Tibial artery (tissue), 4 donors: ENCODE measurements at places on chromosomes 6 and 20.

DNA sequence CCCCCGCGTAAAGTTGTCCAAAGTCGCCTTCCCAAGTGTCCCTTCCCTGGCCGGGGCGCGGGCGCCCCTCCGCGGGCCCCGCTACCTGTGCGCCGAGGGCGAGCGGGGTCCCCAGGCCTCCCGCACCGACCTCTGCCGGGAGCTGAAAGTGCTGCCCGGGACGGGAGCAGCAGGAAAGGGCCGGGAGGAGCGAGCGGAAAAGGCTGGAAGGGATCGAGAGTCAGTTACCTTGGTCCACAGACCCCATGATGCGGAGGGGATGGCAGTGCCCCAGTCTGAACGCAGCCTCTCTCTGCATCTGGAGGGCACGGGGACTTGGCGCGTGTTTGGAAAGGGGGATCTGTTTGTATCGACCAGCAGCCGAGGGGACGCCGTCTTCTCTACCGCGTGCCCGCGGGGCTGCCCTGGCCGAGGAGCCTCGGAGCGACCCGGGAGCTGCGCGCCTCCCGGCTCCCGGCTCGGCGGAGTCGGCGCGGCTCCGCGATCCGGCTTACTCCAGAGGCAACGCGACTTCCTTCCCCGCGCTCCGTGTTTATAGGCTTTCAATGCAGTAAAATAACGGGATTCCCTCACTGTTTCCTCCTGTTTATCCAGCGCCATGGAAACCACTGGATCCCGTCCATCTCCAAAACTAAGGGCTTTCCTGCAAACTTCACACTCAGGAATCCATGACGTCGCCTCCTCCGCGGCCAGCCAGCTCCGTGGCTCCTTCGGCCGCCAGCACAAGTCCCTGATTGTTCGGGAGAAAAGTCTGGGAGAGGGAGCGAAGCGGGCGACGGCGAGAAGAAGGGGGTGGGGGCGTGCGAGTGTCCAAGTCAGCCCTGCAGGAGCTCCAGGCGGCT is 20.0 kb upstream of the NFATC2 start:
- DNase-seq = peak; percentile 91

- DNase-seq = no peak
Measured at GRCh38 chr6:70531133-70531532, 35.6 kb upstream of the SDHAF4 start.

GRCh38 chr6:12748411-12748810 is 31.8 kb downstream of the PHACTR1 start:
- DNase-seq = no peak

GRCh38 chr6:153942361-153942760 is 96.7 kb upstream of the OPRM1 start:
- no peak for DNase-seq

DNA sequence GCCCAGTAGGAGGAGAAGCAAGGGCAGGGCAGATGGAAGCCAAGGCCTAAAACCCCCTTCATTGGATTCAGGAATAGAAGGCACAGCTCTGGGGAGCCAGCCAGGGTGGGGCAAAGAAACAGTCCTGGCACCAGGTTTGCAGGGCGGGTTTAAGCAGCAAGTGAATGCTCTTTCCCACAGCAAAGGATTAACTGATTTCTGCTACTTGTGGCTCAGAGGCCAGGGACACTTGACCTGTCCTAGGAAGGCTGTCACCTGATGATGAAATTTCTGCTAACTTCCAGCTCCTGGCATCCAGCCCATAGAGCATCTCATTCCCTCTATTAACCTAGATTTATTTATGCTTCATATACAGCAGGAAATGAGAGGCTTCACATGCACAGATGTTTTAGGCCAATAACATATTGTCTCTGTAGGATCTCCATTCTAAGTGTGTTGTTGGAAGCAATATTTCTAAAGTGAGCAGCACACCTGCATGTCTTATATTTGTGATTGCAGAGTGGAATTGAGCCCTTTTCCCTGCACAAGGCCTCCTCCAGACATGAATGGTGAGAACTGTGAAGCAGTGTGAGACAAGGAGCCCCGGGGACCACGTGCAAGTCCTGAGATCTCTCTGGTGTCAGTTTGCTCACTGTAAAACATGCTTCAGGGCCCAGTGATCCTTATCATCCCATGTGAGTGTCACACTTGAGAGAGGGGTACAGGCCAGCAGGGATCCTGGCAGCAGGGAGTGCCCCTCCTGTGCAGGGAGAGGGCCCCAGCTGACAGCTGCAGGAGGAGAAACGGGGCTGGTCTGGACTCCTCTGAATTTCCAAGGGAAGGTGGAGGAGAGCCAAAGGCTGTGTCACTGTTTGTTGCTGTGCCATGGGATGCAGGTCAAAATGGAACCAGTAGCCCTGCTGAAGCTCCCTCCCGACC is 41.1 kb upstream of the CST5 start:
- no peak for DNase-seq

DNA sequence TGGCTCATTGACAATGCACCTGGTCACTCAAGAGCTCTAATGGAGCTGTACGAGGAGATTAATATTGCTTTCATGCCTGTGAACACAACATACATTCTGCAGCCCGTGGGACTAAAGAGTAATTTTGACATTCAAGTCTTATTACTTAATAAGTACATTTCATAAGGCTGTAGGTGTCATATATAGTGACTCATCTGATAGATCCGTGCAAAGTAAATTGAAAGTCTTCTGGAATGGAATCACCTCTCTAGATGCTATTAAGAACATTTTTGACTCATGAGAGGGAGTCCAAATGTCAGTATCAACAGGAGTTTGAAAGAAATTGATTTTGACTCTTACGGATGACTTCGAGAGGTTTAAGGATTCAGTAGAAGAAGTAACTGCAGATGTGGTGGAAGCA is 267.9 kb downstream of the CLVS2 start:
- DNase-seq = no peak

- peak; percentile 90 for DNase-seq
Measured at GRCh38 chr6:44247338-44248302, 719 bp downstream of the HSP90AB1 start.

DNA sequence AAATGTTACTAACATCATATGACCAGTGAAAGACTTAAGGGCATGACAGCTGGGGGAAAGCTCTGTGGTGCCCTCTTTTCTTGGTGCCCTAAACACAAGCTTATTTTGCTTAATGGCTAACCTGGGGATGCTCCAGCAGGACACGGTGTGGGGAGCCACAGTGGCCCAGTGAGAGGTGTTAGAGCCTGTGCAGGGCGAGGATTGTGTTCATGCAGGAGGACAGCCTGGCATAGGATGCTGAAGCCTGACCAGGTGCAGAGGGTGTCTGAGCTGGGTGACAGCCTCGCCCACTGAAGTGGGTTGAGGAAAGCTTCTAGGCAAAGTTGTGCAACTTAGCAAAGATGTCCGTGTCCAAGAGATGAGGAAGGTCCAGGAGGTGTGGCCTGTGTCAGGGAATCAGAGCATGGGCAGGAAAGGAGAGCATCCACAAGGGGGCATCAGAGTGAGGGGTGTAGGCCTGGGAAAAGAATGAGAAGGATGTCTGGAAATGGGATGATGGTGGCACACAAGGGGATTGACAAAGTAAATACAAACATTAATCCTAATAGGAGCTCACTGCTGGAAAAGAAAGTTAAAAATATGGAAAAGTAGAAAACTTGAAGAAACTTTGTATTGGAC is 33.9 kb downstream of the SLC17A4 start:
- DNase-seq = peak; percentile 68

- no peak for DNase-seq
Measured at GRCh38 chr6:156598071-156598854, 178.9 kb upstream of the ARID1B start.

GRCh38 chr6:162203287-162203686 is 524.3 kb downstream of the PRKN start:
- DNase-seq = no peak

DNA sequence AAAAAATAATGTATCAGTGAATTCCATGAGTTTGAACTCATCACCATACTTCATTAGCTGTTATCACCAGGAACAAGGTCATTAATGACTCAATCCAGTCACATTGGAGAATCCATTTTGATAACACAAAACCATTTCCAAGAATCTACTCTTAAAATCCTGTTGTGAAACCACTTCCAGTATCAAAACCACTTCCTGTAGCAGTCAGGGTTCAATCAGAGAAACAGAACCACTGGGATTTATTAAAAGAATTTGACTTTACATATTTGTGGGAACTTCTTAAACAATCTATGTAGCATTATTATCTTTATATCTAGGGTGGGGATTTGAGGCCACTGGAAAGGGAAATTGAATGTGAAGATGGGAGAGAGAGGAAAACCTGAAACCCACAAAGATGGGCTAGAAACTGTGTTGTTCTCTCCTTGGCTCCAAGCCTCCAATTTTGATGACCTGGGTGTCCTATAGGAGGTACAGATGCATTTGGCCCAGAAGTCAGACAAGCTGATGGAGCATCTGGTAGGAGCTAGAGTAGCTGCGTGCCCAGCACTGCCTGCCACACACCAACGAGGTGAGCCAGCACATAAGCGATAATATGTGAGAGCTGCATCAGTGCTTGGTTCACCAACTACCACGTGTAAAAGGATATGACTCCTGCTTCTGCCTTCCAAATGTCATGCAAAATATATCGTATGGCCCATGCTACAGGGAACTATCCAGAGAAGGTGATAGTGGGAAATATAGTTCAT is 117.0 kb downstream of the TMEM200A start:
- no peak for DNase-seq

DNA sequence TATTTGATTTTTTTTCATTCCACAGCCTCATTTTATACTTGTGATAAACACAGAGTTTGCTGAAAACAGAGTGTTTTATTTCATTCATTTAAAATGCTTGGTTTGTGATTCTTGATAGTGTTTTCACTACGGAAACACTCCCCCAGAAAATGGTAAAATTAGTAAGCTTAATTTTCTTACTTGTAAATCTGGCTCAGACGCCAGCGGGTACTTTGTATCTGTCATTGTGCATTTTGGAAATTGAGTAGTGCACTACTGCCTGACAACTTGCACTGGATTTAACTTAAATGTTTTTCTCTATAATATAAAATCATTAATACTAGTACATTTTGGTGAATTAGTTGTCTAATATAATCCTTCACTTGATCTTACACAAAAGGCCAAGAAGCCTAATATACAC is 37.0 kb upstream of the HINT3 start:
- DNase-seq = no peak

GRCh38 chr6:113464536-113464935 is 392.6 kb upstream of the MARCKS start:
- DNase-seq = no peak

DNA sequence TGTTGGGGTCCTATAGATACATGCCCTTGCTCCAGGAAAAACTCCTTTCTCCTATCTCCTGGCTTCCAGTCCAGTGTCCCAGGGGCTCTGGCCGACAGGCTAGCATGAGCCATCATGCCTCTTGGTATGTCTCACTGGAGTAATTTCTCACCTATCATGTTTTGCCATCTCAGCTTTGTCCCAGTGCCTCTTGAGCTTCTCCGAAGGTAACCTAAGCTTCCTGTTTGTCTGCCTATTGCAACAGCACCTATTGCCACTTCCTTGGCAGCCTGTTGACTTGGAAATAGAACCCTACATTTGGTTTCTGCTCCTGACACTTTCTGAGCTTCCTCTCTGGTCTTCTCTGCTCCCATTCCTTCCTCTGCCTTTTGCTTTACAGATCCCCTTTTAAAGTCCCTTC is 197.7 kb downstream of the KCNQ5 start:
- DNase-seq = no peak

GRCh38 chr20:63471717-63471980 is 806 bp downstream of the KCNQ2 start:
- DNase-seq = no peak

- DNase-seq = no peak
Measured at GRCh38 chr6:77034161-77034560, 429.1 kb downstream of the HTR1B start.

- DNase-seq = no peak
Measured at GRCh38 chr20:63314015-63314471, 21.1 kb downstream of the COL20A1 start.

DNA sequence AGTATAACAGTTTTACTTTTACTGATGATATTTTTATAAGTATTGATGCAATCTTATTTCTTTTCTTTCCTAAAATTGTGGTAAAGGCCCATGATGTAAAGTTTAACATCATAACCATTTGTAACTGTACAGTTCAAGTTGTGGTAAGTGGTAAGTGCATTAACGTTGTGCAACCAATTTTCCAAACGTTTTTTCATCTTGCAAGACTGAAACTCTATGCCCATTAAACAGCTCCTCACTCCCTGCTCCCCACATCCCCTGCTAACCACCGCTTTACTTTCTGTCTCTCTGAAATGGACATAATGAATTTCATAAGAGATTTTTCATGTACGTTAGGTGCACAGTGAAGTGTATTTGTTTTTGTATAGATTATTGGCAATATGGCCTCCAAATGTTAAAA is 106.0 kb downstream of the PACRG start:
- no peak for DNase-seq

DNA sequence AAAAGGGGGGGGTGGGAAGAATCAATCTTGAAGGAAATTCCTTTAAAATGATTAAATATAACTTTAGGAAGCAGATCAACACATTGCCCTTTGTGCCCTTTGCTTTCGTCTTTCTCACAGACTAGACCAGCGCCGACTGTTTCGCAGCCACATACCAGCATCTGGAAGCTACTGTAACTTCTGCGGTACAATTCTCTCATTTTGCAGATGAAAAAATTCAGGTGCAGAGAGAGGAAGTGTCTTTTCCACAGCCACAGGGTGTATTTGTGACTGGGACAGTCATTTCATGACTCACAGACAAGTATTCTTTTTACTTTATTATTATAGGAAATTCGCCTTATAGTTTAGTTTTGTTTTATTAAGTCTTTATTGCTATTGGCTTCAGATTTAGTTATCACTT is 84.2 kb downstream of the UST start:
- no peak for DNase-seq

DNA sequence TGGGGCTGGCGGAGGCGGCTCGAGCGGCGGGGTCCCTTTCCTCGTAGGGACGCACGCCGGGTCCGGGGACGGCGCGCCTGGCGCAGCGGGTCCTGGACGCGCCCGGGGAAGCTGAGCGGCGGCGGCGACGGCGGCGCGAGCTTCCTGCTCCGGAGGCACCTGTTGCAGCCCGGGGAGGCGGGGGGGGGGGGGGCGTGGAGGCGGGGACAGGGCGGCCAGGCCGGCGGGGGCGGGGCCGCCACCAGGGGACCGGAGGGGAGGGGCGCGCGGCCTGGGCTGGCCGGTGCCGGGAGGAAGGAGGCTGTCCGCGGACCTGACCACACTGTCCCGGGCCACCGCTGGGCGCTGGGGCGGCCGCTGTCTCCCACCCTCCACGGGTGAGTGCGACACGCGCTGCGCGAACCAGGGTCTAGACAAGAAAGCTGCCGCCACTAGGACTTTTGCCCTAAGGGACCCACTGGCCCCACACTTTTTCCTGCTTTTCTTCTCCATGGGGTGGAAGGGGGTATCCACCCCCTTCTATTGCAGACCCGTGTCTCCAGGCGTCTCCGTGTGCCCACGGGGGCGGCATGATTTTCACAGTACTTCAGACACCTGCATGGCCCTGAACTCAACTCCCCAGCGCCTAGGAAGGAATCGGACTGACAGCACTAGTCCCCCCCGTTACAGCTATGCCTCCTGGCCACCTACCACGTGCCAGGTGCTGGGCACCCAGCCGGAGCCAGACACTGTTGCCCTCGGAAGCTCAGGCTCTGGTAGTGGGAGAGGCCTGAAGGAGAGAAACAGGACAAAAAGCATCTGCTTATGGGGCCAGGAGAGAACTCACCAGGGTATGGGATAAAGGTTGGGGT is at the start of gene NFATC2:
NFATC2 (minus strand) TSS at position 149 of the 851 bp plus-strand sequence. CDS start 220 bp downstream, outside the sequence.
- no peak for DNase-seq
